ENCODE measurements at places on chromosomes 5 and 9.

DNA sequence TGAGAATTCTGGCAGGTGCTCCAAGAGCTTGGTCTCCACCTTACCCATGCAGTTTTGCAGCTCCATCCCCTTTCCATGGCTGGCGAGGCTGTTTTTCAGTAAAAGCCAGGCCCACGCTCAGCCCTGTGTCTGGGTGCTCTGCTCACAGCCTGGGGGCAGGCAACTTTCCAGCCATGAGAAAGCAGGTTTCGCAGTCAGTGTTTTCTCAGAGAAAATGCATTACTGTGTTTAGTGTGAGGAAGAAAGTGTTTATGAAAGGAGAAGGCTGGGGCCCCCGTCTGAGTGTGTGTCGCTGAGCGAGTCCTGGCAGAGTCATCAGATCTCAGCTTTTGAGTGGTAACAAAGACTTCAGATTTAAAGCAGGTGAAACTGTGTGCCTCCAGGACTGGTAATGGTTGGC is 248.1 kb downstream of the IRX1 start:
- no peak for DNase-seq

GRCh38 chr9:131676431-131676972 is 63.4 kb downstream of the RAPGEF1 start:
- no peak for DNase-seq

DNA sequence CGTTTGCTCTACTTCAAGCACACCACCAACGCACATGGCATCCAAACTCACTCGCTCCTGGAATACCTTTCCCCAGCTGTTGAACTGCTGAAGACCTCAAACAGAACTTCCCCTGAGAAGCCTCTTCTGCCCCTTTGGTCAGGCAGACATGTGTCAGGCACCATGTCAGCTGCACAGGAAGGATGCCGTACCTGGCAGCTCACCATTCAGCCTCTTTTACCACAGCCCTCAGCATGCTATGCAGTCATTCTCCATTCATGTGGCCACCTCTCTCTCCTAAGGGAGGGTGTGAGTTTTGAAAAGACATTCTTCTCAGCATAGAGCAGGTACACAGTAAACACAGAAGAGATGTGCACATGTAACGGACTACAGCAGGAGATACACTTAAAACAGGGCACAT is 14.2 kb downstream of the IL4 start:
- no peak for DNase-seq

- DNase-seq, result no peak
Measured at GRCh38 chr5:151617841-151618710, 26.9 kb upstream of the FAT2 start.

DNA sequence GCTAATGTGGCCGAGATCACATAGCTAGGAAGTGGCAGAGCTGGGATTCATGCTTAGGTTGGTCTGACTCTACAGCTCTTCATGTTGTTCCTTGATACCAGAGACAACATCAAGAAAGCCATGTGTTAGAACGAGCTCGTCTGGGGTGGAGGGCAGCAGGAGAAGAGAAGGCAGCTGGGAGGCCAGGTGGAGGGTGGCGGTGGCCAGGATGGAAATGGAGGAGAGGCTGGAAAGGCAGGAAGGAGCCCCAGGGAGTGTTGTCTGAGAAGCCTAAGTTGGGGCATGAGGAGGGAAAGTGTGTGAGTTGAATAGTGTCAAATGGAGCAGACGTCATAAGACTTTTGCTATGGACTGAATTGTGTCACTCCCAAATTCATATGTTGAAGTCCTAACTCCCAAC is 315.3 kb downstream of the GADD45G start:
- no peak for DNase-seq

DNA sequence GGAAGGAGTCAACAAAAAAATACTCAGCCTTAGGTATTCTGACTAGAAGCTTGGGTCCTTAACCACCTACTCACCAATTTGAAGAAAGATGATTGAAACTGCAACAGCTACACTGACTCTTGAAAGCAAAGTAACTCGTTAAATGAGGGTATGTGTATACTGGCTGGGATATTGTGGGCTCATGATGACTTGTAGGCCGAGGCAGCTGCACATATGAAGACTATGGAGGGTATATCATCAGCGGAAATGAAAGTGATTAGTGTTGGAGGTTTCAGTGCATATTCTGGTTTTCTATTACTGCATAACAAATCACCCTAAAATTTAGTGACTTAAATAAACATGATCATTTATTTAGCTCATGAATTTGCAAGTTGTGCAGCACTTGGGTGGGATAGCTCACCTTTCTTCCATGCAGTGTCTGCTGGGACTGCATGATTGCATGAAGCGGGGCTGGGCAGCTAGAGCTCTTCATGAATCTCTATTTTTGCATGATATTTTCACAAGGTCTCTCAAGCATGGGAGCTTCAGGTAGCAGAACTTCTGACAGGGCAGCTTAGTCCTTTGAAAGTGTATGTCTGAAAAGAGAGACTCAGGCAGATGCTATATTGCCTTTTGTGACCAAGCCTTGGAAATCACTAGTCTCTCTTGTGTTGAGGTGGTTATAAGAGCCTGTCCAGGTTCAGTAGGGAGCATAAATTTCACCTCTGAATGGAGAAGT is 96.1 kb upstream of the CDKN2B start:
- DNase-seq, result no peak

DNA sequence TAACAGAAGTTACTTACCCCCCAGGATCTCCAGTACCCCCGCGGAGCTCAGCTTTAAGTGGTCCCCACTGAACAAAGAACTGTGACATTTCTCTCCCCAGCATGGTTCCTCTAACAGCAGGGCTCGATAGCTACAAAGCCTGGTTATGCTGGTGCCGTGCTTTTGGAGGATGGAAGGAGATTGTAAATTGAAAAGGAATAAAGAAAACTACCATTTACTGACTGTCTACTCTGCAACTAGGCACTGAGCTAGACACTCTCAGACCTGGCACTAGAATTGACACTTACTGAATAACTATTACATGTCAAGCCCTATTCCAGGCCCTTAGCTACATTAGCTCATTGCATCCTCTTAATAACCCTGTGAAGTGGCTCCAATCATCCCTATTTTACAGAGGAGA is 145.3 kb downstream of the TTLL11 start:
- DNase-seq, result peak; percentile 61

GRCh38 chr5:116572350-116573278 is 2.0 kb downstream of the SEMA6A start:
- DNase-seq, result peak; percentile 62

DNA sequence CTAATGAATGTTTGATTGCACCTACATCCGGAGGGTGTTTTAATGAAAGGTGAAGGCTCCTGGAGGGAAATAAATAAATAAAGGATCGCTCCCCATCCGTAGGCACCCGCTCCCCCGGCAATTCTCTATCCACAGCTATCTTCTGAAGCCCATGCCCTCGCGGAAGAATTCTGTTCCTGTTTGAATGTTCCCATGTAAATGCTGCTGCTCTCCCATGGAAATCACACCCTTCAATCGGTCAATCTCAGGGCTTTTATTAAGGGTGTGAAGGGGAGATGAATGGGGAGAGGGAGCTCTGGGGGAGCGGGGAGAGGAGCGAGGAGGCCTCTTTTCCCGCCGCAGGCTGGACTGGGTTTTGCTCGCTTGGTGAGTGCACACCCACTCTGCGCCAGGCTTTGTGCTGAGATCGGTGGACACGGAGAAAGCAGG is 21.1 kb upstream of the ARAP3 start:
- DNase-seq, result no peak

GRCh38 chr5:115736690-115737005 is 79.8 kb downstream of the CDO1 start:
- no peak for DNase-seq

GRCh38 chr5:166165596-166165995 is 2125.8 kb upstream of the WWC1 start:
- peak; percentile 82 for DNase-seq

DNA sequence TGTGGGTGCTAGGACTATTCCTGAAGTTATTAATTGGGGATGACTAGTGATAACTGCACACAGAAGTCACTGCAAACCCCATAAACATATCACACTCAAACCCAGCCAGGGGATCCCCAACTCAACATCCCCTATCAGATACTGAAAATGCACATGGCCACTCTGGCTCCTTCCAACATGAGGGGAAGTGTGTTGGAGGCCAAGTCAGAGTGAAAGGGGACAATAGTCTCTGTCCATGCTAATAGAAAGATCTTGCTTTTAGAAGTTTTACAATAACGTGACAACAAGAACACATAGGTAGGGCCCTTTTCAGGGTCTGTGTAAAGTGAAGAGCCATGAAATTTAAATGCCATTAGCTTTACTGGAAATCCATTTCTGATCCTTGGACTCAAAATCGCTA is 98.8 kb upstream of the SEMA6A start:
- DNase-seq, result no peak

DNA sequence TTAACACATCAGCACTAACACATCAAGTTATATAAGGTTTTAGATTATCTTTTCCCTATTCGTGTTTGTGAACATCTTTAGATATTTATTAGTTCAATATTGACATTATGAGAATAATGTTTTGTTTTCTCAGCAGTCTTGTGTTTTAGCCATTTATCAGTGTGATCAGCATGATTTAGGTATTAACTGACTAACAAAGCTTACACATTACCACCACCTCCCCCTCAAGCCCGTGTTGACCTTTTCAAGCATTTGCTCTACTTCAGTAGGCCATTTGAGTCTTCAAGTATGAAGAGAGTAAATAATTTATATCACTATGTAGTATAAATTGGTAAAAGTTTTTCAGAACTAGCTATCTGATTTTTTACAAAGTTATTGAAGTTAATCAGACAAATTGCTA is 6.9 kb downstream of the PBX3 start:
- no peak for DNase-seq

- no peak for DNase-seq
Measured at GRCh38 chr5:108946008-108946407, 198.3 kb downstream of the FER start.

DNA sequence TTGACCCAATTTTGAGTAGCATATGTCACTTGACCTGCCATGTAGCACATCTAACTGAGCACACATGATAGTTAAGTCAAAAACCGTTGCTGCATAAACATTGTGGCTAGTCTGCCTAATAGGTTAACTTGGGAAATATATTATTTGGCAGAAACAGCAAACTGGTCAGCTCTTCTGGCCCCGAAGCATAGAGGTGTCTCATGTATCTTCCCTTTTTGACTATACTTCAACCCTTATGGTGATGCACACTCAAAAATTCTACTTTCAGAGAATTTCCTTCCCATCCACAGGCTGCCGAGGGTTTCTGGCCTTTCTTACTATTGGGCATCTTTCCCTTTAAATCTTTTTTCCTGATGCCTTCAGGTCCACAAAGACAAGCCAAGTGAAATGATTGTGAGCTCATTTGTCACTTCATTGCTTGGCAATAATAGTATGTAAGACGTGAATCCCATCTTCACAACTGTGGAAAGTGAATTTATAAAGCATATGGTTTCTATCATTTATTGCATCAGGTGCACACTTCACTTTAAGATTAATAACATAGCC is 41.2 kb downstream of the MOCS2 start:
- no peak for DNase-seq

GRCh38 chr9:114348906-114349482 is 19.3 kb downstream of the ORM2 start:
- no peak for DNase-seq

- no peak for DNase-seq
Measured at GRCh38 chr5:37490120-37490810, 111.1 kb downstream of the WDR70 start.

- no peak for DNase-seq
Measured at GRCh38 chr5:59874675-59875074, 18.9 kb downstream of the PDE4D start.

DNA sequence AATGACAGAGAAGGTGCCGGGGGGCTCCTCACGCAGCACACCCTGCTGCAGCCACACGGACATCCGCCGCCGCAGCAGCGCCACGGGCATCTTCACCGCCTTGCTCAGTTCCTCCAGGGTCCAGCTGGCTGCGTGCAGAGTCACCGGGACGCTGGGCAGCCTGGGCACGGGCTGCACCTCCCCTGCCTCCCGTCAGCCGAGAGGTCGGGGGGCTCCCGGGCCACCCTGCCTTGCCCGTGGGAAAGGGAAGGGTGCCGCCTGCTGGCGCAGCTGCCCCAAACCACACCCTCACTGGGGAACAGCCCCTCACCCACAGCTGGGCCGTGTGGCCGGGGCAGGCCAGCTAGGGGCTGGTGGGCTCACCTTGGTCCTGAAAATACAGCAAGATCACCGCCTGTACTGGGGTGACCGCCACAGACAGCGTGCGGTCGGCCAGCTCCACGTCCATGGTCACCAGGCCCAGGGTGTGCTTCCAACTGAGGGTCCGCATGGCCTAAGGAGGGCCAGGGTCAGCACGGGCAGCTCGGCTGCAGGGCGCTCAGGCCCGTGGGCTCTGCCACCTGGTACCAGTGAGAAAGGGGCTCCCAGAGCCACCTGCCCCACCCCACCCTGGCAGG is 3.6 kb upstream of the TMEM210 start:
- DNase-seq, result no peak

All from COR-L47 (cell line).